Activated CD4-positive, alpha-beta T cell treated with anti-CD3 and anti-CD28 coated beads, Interleukin-2, amount 10 ng/mL, durations not matched to agents 24 days and 14 days (primary cell): ENCODE measurements at places on chromosomes 4 and X.
A peak's percentile ranks its signal among the peaks of the same experiment; 100 is the strongest.

DNA sequence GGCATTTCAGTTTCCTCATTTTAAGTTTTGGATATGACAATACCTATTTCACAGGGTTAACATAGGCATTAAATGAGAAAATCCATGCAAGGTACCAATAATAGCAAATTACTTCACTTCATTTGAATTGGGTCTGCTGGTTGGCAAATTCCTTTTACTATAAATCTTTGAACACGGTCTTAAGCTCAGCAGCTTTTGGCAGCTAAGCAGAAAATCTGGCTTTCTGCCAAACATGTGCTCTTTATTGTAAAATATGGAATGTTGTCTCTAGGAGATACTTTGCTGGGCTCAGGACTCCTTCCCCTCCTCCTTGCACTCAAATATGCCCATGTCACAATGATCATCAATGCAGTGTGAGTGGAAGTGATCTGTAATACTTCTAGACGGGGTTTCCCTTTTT lies 16.8 kb upstream of the DMP1 start:
- H3K4me3 ChIP-seq = no peak overlapping the region
- no peak overlapping the region for H3K27ac ChIP-seq
- DNase-seq = no peak
- H3K4me1 ChIP-seq = no peaks in the 10 kb centered on the region

DNA sequence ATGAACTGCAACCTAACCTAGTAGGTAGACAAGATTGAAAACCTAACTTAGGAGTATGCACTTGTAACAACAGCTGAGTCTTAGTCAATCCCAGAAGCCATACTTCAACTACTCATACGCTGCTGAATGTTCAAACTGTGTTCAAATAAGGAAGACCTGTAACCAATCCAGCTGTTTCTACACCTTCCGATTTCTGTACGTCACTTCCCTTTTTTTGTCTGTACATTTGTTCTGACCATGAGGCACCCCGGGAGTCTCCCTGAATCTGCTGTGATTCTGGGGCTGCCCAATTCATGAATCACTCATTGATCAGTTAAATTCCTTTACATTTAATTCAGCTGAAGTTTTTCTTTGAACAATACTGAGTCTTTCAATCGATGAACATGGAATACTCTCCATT lies 89.5 kb downstream of the BMP3 start:
- H3K4me1 ChIP-seq = no peaks in the 10 kb centered on the region
- H3K27ac ChIP-seq = no peak overlapping the region
- H3K36me3 ChIP-seq = no peaks in the 10 kb centered on the region
- no peak overlapping the region for H3K4me3 ChIP-seq

- no peaks in the 10 kb centered on the region for H3K27me3 ChIP-seq
- no peak overlapping the region for H3K27ac ChIP-seq
- H3K36me3 ChIP-seq = no peaks in the 10 kb centered on the region
- H3K4me3 ChIP-seq = no peak overlapping the region
Observed at GRCh38 chrX:31181377-31182000, 109.6 kb upstream of the FTHL17 start.

DNA sequence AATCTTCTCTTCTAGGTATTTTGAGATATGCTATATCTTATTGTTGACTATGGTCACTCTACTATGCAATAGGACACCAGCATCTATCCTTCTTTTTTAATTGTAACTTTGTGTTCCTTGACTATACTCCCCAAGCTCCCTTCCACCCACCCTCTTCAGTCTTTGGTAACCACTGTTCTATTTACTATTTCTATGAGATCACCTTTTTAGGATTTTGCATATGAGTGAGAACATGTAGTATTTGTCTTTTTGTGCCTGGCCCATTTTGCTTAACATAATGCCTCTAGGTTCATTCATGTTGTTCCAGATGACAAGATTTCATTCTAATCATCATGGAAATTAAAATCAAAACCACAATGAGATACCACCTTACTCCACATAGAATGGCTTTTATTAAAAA lies 63.3 kb upstream of the BANK1 start:
- H3K36me3 ChIP-seq = no peaks in the 10 kb centered on the region
- no peak overlapping the region for H3K4me3 ChIP-seq
- H3K4me1 ChIP-seq = peaks cover 8% of the 10 kb centered on the region
- no peak for DNase-seq

- no peak for DNase-seq
- H3K4me3 ChIP-seq = no peak overlapping the region
- H3K4me1 ChIP-seq = no peaks in the 10 kb centered on the region
- H3K27me3 ChIP-seq = peaks cover 5% of the 10 kb centered on the region
Observed at GRCh38 chr4:174402470-174403176, 118.9 kb downstream of the CEP44 start.

- H3K4me3 ChIP-seq = no peak overlapping the region
- peaks cover 2% of the 10 kb centered on the region for H3K27me3 ChIP-seq
- DNase-seq = no peak
- no peaks in the 10 kb centered on the region for H3K4me1 ChIP-seq
- H3K27ac ChIP-seq = no peak overlapping the region
Observed at GRCh38 chrX:43910012-43910411, 27.8 kb upstream of the MAOB start.

DNA sequence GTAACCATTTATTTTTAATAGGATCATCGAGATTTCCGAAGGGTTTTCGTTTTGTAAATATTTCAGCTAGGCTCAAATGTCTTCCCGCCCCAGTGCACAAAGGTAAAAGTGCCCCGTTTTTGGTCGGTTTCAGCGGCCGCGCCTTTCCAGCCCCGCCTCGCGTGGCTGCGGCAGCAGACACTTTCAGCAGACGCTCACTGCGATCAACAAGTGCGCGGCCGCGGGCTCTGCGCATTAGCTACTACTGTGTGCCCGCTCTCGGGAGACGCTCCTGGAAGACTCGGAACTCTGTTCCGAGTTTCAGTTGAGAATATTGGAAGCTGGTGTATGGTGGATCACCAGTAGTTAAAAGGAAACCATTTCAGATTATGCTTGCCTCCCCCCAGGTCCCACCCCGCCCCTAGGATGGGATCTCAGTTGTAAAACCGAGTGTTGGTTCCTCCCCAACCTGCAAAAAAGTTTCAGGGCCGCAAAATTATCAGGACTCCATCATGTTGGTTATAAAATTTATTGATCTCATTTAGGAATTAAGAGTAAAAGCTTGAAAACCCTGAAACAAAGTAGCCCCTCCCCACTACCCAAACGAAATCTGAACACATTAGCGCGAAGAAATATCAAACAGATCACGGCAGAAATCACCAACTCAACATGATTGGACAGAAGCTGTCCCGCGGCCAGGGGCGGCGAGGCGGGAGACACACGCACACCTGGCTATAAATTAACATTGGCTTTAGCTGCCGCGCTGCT lies 2.2 kb downstream of the SOX3 start:
- no peak overlapping the region for H3K27ac ChIP-seq
- H3K4me3 ChIP-seq = no peak overlapping the region
- H3K4me1 ChIP-seq = no peaks in the 10 kb centered on the region
- H3K27me3 ChIP-seq = peaks cover 45% of the 10 kb centered on the region
- no peaks in the 10 kb centered on the region for H3K36me3 ChIP-seq

GRCh38 chrX:23879380-23880090 lies 28.2 kb downstream of the APOO start:
- H3K4me3 ChIP-seq = no peak overlapping the region
- H3K4me1 ChIP-seq = peaks cover 8% of the 10 kb centered on the region
- no peak overlapping the region for H3K27ac ChIP-seq
- DNase-seq = no peak

DNA sequence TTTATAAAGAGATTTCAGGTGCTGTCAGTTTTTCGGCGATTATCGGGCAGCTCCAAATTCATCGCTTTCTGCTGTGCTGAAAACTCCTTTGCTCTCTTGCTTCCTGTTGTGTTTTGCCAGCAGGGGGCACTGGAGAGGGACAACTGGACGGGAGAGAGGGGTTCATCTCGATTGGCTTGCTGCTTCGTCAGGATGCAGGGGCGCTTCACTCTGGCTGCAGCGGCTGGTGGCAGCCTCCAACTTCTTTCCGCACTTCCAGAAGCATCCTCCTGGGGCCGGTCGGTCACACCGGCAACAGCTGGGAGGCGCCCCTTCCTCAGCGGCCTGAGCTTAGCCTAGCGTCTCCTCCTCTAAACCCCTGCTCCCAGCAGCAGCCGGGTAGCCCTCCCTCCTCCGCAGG lies 29.5 kb downstream of the MSL3 start:
- peaks cover 7% of the 10 kb centered on the region for H3K4me1 ChIP-seq
- peak overlapping the region; percentile 70 for H3K4me3 ChIP-seq
- H3K27ac ChIP-seq = no peak overlapping the region
- DNase-seq = peak; percentile 89

GRCh38 chrX:149471397-149471796 lies 33.7 kb downstream of the IDS start:
- peaks cover 2% of the 10 kb centered on the region for H3K36me3 ChIP-seq
- peaks cover 6% of the 10 kb centered on the region for H3K27me3 ChIP-seq
- no peak overlapping the region for H3K27ac ChIP-seq

GRCh38 chr4:10965196-10965595 lies 280.6 kb upstream of the CLNK start:
- no peak for DNase-seq
- no peak overlapping the region for H3K27ac ChIP-seq
- H3K4me3 ChIP-seq = no peak overlapping the region
- no peaks in the 10 kb centered on the region for H3K36me3 ChIP-seq

- H3K4me1 ChIP-seq = no peaks in the 10 kb centered on the region
- H3K27me3 ChIP-seq = no peaks in the 10 kb centered on the region
- no peak for DNase-seq
Observed at GRCh38 chr4:92060333-92060732, 243.4 kb upstream of the GRID2 start.

GRCh38 chr4:177444911-177445736 lies 2.9 kb upstream of the AGA start:
- no peaks in the 10 kb centered on the region for H3K27me3 ChIP-seq
- peak overlapping the region; percentile 58 for H3K27ac ChIP-seq
- DNase-seq = peak; percentile 51
- peaks cover 1% of the 10 kb centered on the region for H3K36me3 ChIP-seq

DNA sequence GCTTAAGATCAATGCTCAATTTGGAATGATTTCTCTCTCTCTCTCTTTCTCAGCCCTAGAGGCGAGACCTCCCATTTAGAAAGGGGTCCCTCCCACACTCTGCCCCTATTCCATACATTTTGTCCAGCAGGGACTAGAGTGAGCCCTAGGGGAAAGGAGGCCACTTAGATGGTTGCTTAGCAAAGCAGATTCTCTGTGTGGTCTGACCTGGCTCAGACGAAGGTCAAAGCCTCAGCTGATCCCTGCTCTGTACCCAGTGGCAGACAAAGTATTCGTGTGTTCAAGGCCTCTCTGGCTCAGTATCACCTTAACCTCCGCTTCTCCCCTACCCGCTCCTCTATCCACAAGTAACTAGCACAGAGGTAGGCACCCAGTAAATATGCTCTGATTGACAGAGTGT lies 78.4 kb downstream of the HPRT1 start:
- no peaks in the 10 kb centered on the region for H3K36me3 ChIP-seq
- H3K4me3 ChIP-seq = no peak overlapping the region
- no peak for DNase-seq
- H3K27me3 ChIP-seq = no peaks in the 10 kb centered on the region

GRCh38 chr4:108168671-108169523 lies at the start of gene LEF1:
LEF1 (minus strand) TSS chr4:108168932; CDS start chr4:108167767, 1,165 bp downstream.
- peak within 1 kb of the TSS; percentile 97 for H3K27ac ChIP-seq
- peak within 1 kb of the TSS; percentile 97 for H3K4me3 ChIP-seq
- H3K36me3 ChIP-seq = peaks cover 13% of the 10 kb centered on the region
- peak; percentile 91 for DNase-seq

DNA sequence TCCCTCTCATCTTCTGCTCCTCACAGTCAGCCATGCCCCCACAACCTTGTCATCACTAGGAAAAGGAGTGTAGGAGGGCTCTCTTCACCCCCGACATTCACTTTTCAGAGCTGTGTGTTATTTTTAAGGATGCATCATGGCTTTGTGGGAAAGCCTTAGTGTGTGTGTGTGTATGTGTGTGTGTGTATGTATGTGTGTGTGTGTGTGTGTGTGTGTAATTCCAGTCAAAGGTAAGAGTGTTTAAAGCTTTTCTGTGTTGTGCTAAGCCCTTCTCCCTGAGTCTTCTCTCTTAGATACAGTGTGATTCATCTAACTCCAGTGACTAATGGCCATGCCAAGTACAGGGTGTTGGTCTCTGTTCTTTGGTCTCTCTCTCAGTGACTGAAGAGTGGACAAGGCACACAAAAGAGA lies 76.6 kb downstream of the CHIC2 start:
- no peaks in the 10 kb centered on the region for H3K36me3 ChIP-seq
- no peak overlapping the region for H3K27ac ChIP-seq
- peaks cover 3% of the 10 kb centered on the region for H3K27me3 ChIP-seq

DNA sequence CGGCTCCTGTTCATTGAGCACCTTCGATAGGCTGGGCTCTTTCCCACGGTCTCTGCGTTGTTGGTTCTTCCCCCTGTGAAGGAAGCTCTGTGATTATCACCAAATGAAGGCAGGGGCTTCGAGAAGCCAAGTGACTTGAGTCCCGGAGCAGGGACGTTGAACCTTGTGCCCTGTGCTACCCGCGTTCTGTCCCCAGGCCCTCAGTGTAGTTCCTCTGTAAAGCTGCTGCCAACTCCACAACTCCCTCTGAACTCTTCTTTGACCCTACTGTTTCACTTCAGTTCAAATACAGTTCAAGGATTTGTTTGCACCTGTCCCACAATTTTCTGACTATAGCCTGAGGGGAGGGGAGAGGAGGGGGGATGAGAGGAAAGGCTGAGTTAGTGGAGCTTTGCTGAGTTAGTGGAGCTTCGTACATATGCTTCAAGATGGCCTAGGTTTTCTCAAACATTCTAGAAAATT lies 635 bp upstream of the PHF8 start:
- DNase-seq = no peak
- H3K4me3 ChIP-seq = peak overlapping the region; percentile 93
- H3K36me3 ChIP-seq = peaks cover 18% of the 10 kb centered on the region
- no peaks in the 10 kb centered on the region for H3K27me3 ChIP-seq
- peak overlapping the region; percentile 98 for H3K27ac ChIP-seq

- H3K4me3 ChIP-seq = no peak overlapping the region
- DNase-seq = peak; percentile 87
- H3K4me1 ChIP-seq = peaks cover 5% of the 10 kb centered on the region
- H3K27me3 ChIP-seq = no peaks in the 10 kb centered on the region
Observed at GRCh38 chr4:173257732-173258717, 76.1 kb downstream of the HMGB2 start.

GRCh38 chr4:140691369-140691768 lies 64.8 kb downstream of the TBC1D9 start:
- no peaks in the 10 kb centered on the region for H3K36me3 ChIP-seq
- H3K4me1 ChIP-seq = no peaks in the 10 kb centered on the region
- DNase-seq = no peak
- no peak overlapping the region for H3K4me3 ChIP-seq

DNA sequence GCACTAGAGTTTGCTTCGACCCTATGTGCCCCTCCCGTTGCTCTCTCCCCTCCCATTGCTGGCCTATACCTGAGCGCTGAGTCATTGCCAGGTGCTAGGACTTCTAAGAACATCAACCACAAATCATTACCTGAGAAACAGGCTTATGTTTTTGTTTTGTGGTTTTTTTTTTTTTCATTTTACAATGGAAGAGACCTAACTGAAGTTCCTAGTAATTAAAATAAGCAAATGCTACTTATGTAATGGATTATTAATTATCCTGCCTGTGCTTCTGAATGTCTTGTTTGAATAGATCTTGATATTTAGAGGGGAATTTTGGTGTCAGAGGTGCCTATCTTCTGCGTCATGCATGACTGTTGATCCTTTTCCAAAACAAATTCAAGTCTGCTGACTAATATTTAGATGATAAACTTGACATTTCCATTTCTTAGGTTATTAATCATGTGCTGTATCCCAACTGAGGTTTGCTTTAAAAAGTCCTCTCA lies 275.4 kb upstream of the CPEB2 start:
- no peak overlapping the region for H3K27ac ChIP-seq
- H3K27me3 ChIP-seq = no peaks in the 10 kb centered on the region
- no peaks in the 10 kb centered on the region for H3K4me1 ChIP-seq
